ENCODE measurements at places on chromosomes 5 and 9. TPM values are rescaled to one million over a fixed set of nuclear protein-coding genes. Genes with fewer than 3 reads are reported as not detected.

The DAPK1 gene
- total RNA-seq = 30.9 TPM

The MIER3 gene
- total RNA-seq = 31.0 TPM

The NPR3 gene
- 2.8 TPM for total RNA-seq

The BASP1 gene
- 18.5 TPM for total RNA-seq

The FBXW2 gene
- 51.4 TPM for total RNA-seq

The C5 gene
- total RNA-seq = 13.8 TPM

The GAS1 gene
- total RNA-seq = 25.0 TPM

Data from fibroblast of the aortic adventitia (primary cell).